ENCODE measurements at places on chromosomes 3 and 15.

DNA sequence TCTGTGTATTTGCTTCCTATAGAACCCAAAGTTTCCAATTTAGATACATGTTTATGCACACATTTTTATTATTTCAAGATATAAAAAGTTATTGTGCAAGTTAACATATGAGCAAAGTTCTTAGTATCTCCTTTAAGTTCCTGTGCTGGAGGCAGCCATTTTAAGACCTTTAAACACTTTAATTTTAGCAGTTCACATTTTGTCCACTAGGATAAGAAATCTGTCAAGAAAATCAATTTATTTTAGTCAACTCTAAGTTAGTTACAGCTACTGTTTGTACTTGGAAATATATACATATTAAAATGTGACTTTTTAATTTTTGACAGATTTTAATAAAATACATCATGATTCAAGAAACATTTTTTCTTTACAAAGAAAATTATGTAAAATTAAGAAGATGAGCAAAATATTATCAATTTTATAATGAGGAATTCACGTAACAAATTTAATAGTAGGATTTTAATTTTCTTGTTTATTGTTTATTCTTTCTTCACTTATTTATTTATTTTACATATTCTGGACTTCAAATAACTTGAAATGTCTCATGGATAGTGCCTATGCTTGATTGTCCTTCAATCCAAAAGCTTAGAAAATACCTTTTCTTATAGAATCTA, 402.6 kb upstream of the GBE1 start:
- DNase-seq = no peak

- DNase-seq = no peak
Measured at GRCh38 chr15:39161096-39161495, 419.8 kb upstream of the THBS1 start.

DNA sequence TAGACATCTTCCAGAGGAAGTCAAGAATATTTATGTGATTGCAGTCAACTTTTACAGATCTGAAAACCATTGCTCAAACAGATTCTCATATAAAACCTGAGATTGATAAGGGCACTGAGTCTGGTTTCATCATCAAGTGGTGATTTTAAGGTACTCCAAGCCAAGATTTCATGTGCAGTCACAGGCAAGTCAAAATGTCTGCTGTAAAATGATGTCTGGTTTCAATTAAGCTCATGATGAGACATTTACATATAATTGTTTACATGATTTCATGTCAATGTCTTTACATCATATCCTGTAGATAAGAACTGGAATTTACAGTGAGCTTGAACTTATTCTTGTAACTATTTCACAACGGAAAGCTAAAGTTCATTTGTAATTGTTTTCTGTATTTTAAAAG, 1215.5 kb downstream of the ROBO2 start:
- no peak for DNase-seq

GRCh38 chr3:176663837-176664831, 533.1 kb downstream of the TBL1XR1 start:
- peak; percentile 82 for DNase-seq

- no peak for DNase-seq
Measured at GRCh38 chr15:69491038-69491505, 38.5 kb downstream of the RPLP1 start.

DNA sequence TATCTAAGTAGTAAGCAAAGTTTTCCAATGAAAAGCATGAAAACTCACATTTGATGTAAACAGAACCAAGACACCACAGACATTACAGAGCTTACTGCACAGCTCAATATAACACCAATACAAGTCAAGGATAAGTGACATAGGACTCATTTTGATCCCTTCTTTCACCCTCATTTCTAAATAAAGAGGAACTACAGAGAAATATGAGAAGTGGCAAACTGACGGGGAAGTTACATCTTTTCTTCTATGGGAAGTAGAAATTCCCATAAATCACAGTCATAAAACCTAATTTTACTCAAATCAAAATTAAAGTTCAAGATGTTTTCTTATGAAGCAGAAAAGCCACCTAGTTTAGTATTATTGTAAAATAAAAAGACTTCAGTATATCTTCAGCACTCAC, 3.8 kb downstream of the ATG3 start:
- DNase-seq = no peak

- no peak for DNase-seq
Measured at GRCh38 chr3:122100591-122101463, 45.7 kb downstream of the CD86 start.

DNA sequence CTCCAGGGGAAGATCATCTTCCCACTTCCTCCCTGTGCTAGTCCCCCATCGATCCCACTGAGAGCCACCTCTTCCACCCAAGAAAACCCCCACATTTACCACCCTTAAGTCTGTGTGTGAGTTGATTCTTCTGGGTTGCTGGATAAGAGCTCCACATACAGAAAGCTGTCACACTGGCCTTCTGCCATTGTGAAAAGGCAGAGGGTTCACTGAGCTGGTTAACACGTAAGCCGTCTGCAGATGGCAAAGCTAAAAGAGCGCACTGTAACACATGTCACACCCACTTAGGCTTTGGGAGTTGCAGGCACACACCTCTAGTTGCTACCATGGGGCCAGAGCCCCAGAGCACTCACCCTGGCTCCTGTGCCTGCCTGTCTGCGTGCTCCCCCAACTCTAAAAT, 309.8 kb upstream of the LRRC3B start:
- DNase-seq = no peak

DNA sequence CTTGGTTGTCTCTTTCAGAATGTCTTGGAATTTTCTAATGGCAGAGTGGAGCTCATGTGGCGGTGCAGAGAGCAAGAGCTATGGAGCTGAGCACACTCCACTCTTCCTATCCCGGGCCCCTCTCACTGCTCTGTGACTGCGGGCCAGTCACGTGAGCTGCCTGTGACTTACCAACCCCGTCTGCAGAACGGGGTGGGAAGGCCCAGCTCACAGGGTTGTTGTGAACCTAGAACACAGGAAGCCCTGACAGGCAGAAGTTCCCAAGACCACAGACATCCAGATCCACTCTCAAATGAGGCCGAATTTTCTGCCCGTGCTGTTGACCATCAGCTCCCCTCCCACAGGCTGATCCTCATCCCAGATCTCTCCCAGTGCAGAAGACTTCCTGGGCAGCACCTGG, 35.5 kb upstream of the PLXNA1 start:
- no peak for DNase-seq

GRCh38 chr3:146747051-146747450, 141.9 kb upstream of the PLSCR5 start:
- no peak for DNase-seq

- DNase-seq = no peak
Measured at GRCh38 chr3:17514597-17514996, 227.8 kb downstream of the TBC1D5 start.

DNA sequence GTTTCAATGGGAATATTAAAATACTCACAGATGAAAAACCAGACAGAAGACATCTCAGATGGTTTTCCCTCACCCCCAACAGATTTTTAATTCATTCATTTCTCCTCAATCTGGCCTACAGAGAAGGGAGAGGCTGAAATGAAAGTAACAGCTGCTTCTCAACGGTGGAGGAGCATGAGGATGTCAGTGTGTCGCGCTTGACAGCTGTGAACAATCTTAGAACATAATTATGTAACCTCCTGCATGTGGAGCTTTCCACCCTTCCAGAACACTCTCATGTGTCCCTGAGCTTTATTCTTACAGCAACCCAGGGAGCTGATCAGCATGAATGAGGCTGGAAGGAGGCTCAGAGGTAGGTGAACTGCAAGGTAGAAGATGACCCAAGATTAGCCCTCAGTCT, 52.7 kb downstream of the MB21D2 start:
- DNase-seq = no peak

- no peak for DNase-seq
Measured at GRCh38 chr3:39065197-39065596, 13.4 kb downstream of the WDR48 start.

DNA sequence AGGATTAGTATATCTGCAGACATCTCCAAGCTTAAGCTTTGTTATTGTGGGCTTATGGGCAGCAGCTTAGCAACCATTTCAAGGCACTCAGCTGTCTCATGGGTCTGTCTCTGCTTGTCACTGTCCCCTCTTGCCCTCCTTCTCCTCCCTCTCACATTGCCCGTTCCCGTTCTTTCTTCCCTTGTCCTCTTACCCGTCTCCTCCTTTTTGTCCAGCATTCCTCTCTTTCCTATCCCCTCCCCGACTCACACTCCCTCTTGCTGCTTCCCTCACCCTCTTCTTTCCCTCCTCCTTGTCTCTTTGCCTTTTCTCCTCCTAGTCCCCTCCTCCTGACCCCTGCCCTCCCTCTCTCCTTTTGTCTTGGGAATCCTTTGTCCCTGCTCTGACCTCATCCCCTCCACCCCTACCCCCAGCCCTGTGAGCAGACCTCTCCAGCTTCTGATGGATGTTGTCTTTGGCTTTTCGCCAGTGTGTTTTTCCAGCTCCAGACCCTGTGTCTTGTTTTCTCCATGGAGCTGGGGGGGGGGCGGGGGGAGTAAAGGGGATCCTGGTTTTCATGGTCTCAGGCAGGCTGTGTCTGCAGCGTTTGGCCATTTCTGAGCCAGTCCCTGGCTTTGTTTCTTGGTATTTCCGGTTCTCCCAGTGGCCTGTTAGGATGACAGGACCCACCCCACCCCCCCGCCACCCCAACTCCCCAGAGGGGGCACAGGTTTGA, 47.9 kb upstream of the TRAK1 start:
- peak; percentile 32 for DNase-seq

- DNase-seq = no peak
Measured at GRCh38 chr3:32423534-32423933, 31.9 kb downstream of the CMTM7 start.

- no peak for DNase-seq
Measured at GRCh38 chr3:191254098-191254873, 55.2 kb downstream of the OSTN start.

DNA sequence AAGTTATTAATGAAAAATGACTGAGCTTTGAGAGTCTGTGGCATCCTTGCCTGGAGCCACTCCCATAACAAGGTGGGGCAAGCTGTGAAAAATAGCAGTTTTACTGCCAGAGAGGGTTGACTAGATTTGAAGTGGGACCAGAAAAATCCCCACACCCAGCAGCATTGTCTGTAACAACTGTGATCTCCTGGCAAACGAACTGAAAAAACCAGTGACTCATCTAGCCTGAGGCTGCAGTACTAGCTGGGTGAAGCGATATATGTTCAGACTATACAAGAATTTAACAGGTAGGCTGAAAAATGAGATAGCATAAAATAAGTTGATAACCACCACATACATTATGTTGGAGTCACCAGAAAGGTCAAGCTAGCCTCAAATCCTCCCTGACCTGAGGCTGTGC, 64.0 kb downstream of the DPH6 start:
- no peak for DNase-seq

DNA sequence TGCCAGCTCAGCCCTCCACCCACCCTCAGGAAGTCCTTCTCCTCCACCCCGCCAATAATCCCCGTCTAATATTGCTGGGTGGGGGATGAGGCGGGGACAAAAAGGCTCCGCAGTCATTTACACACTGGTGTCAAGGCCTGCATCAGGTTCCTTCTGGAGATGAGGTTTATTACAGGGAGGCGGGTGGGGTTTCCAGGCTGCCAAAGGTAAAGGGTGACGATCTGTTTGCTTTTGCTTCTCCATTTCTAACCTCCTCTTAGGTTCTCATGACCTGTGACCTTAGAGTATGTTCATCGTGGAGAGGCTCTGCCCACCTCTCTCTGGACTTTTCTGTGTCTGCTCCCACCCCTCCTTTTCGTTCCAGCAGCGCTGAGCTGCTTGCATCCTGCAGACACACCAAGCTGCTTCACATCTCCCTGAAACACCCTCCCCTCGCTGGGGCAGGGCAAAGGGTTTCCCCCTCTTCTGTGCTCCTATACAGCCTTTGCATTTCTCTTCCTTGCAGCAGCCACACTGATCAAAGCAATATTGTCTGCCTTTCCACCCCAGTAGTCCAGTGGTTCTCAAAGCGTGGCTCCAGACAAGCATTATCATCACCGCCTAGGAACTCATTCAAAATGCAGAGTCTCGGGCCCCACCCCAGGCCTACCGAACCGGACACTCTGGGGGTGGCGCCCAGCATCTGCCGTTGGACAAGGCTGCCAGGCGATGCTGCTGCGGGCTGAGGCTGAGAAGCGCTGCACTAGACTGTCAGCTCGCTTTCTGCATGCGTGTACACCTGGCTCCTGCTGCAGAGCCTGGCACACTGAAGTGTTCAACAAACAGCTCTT, 26.6 kb downstream of the CA12 start:
- DNase-seq = no peak

- DNase-seq = peak; percentile 95
Measured at GRCh38 chr3:63343674-63344073, 65.6 kb downstream of the SYNPR start.

DNA sequence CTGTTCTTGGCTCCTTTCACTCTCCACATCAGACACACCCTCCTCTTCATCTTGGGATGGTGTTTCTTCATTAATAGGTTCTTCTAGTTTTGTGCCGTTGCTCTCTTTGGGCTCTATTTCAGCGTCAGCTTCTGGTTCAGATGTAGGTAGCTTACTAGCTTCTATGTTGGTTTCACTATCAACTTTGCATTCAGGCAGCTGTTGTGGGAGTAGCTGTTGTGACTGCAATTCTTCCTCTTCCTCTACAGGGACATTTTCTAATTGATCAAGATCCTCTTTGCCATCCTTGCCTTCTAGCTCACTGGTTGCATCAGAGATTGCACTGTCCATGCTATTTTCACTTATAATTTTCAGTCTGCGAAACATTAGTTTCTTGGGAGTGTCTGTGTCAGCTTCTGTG, 80.1 kb downstream of the SETD2 start:
- DNase-seq = no peak

GRCh38 chr15:44722011-44722410, 10.7 kb downstream of the B2M start:
- no peak for DNase-seq

GRCh38 chr3:191362524-191363090, 32.3 kb upstream of the UTS2B start:
- no peak for DNase-seq

DNA sequence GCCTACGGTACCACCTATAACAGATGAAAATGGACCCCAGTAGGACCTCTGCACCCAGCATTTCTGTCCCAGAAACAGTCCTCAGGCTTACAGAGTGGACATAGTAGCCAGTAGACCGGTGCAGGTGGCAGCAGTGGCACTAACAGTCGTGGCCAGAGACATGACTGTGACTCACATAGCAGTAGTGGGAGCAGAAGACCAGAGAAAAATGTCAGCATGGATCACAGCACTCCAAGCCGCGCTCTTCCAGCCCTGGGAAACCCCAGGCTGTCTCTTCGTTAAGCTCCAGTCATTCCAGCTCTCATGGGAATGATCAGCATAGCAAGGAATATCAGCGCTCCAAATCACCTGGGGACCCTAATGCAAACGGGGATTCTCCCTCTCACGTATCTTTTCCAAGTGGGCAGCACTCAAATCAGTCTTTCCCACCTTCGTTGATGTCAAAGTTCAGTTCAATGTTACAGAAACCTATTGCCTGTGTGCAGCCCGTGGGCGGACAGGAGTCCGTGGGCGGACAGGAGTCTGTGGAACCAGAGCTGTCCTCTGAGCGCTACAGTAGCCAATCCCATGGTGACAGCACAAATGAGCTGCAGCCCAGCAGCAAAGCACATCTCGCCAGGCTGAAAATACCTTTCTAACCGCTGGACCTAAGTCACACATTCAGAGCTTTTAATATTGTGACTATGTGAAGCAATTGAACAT, 10.5 kb downstream of the BFSP2 start:
- no peak for DNase-seq
